ENCODE measurements at places on chromosomes 6 and 20.
A peak's percentile ranks its signal among the peaks of the same experiment; 100 is the strongest.

GRCh38 chr6:159462431-159462830, 230.6 kb downstream of the SOD2 start:
- no peak for DNase-seq

DNA sequence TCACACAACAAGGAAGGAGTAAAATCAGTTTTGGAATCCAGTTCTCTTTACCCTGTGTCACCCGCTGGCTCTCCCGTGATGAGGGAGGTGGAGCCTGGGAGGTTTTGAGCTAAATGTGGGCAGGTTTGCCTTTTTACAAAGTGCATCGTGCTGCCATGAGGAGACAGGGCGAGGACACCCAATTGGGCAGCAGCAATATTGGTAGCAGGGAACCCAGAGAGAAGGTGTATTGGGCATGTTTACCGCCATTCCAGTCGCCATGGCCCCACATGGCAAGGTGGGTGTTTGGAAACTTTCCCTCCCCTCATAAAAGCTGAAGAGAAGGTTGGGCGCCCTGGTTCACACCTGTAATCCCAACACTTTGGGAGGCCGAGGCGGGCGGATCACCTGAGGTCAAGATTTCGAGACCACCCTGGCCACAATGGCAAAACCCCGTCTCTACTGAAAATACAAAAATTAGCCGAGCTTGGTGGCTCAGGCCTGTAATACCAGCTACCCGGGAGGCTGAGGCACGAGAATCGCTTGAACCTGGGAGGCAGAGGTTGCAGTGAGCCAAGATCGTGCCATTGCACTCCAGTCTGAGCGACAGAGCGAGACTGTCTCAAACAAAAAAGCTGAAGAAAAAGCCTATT, 3.5 kb upstream of the UBE2V1 start:
- DNase-seq: no peak

- DNase-seq: no peak
Measured at GRCh38 chr6:138231381-138231886, 13.1 kb upstream of the PBOV1 start.

- no peak for DNase-seq
Measured at GRCh38 chr6:31734247-31734820, 2.0 kb downstream of the CLIC1 start.

- DNase-seq: no peak
Measured at GRCh38 chr6:149247385-149247763, 70.1 kb upstream of the TAB2 start.

DNA sequence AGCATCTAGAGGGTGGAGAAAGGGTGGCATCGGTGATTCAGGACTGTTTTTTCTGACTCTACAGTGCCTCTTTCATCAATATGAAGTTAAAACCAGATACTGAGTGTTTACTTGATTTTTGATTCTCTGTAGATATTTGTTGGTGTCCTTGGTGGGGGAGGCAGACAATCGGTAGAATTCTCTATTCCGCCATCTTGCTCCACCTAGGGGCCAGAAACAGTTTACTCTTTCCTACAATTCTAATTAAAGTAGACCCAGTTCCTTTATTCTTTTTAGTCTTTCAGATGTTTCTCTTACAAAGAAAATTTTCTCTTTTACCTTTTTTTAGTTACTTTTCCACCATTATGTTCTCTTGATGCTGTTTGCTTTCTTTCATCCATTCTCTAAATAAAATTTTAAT, 162.1 kb upstream of the RAB32 start:
- DNase-seq: no peak

GRCh38 chr20:40049854-40050253, 639.2 kb downstream of the MAFB start:
- DNase-seq: no peak

DNA sequence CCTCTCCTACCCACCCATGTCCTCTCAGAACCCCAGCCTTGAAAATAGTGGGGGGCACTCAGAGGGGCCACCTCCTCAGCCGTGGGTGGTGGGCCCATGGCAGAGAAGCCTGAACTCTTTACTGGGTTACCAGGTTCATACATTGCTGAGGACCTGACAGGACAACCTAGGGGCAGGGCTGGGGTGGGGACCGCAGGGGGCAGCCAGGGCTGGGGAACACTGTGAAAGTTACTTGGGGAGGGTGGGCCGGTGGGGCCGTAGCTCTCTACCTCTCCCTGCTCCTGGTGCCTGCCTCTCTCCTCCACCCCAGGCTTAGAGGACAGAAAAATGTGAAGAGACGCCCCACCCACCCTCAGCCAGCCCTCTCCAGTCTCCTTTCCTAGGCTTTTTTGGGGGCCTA, 15.4 kb downstream of the MDFI start:
- peak; percentile 29 for DNase-seq

DNA sequence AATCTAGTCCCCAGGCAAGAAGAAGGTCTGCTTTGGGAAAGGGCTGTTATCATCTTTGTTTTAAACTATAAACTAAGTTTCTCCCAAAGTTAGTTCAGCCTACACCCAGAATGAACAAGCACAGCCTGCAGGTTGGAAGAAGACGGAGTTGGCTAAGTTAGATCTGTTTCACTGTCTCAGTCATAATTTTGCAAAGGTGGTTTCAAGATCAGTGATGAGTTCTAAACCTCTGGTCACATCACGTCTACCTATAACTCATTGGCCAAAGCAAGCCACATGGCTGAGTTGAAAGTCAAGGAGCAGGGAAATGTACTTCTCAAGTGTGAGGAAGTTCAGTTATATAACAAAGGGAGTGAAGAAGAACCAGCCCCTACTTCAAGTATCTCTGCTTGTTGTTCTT, 50.5 kb upstream of the ECI2 start:
- DNase-seq: no peak
